CD4-positive, alpha-beta T cell treated with Interleukin-17A for 4 hours (primary cell): ENCODE measurements at places on chromosomes 2 and 18.

DNA sequence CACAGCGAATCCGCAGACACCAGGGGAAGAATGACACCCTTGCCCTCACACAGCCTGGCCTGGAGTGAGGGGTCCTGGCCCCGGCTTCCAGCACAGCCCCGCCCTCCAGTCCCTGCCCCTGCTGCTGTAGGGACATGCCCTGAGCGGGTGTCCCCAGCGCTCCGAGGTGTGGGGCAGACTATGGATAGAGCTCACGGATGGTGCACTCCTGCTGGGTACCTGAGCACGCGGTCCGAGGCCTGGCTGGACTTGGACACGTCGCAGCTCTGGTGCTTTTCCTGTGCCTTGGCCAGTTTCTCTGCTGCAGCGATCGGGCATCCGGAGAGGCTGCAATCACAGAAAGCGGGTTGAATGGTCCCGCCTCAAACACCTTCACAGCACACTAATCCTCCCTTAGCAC, 165.7 kb upstream of the PXDN start:
- no peak for DNase-seq

DNA sequence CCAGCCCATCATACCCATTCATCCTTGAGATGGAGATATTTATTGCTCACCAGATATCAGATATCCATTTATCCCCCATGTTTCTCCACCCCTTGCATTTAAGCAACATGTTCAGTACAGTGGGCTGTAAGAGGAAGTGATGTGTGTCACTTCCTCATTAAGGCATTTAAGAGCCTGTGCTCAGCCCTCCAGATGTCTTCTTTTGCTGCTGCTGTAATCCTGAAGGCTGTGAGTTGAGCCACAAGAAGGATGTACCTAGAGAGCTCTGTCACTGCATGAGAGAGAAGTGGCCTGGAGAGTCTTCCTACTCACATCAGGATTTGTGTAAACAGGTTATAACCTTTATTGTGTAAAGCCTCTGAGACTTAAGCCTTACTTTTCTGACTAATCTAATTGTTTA, 151.8 kb upstream of the UNC80 start:
- no peak for DNase-seq

DNA sequence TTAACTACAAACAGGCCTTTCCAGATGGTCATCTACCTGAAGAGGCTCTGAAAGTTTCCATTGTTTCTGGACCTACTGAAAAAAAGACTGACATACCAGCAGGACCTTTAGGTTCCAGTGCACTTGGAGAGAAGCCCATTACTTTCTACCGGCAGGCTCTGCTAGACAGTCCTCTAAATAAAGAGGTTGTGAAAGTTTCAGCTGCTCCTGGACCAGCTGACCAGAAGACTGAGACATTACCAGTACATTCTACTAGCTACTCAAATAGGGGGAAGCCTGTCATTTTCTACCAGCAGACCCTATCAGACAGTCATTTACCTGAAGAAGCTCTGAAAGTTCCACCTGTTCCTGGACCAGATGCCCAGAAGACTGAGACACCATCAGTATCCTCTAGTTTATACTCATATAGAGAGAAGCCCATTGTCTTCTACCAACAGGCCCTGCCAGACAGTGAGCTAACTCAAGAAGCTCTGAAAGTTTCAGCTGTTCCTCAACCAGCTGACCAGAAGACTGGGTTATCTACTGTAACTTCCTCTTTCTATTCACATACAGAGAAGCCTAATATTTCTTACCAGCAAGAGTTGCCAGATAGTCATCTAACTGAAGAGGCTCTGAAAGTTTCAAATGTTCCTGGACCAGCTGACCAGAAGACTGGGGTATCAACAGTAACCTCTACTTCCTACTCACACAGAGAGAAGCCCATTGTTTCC, 65.8 kb downstream of the ALMS1 start:
- no peak for DNase-seq

DNA sequence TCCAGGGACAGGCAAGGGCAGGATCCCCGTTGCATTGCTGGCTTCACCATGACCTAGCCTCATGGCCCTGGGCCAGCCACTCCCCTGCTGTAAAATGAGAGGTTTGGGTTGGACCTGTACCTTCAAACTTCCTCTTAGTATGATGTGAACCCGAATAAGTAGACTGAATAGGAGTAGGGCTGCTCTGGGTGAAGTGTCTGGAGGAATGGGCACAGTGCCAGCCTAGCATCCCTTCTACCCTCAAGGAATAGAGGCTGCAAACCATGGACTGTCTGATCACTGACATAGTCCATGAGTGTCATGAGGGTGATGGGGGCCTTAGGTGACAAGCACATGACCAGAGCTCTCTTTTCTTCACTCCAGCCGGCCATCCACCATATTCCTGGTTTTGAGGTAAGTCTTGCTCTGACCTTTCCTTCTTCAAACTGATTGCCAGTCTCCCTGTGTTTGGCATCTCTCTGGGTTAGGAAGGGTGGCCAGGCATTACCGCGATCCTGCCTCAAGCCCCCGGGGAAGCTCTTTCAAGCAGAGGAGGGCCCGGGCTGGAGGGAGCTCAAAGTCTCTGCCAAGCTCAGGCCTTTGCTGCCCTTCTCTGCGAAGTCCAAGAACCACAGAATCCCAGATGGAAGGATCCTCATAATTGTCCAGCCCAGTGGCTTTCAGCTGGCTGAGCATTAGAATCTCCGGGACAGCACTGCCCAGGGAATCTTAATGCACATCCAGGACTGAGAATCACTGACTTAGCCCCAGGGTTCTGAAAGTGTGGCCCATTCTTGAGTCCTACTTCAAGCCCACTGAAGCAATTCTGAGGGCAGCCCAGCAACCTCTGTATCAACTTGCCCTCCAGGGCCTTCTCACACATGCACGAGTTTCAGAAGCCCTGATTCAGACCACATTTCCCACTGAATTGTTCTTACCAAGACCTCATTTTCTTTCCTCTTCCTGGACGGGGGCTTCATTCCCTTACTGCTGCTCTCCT, 148.1 kb downstream of the DYSF start:
- DNase-seq, result no peak

DNA sequence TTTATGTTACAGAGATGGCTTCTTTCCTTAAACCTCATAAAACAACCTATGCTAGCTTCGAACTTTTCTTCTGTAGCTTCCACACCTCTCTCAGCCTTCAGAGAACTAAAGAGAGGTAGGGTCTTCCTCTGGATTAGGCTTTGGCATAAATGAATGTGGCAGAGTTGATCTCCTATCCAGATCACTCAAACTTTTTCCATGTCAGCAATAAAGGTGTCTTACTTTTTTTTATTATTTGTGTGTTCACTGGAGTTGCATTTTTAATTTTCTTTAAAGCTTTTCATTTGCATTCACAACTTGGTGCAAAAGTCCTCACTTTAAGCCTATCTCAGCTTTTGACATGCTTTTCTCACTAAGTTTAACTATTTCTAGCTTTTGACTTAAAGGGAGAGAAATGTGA, 66.0 kb downstream of the LANCL1 start:
- no peak for DNase-seq

- DNase-seq, result peak; percentile 38
These were observed 105.2 kb upstream of the ID2 start for GRCh38 chr2:8576525-8577167.

DNA sequence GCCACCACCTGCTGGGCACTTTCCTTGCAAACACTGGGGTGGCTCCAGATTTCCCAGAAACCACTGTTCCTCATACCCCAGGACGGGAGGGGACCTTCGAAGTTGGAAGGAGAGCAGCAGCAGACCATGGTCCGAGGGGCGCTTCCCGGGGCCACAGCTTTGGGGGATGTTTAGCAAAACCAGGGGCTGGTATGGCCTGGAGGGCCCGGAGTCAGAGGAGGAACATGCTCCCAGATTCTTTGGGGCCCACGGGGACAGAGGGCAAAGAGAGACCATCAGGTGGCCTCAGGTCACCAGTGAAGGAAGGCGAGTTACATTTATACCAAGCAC, 25.3 kb downstream of the HS6ST1 start:
- DNase-seq, result no peak
